ENCODE measurements at places on chromosomes 16 and 17.

DNA sequence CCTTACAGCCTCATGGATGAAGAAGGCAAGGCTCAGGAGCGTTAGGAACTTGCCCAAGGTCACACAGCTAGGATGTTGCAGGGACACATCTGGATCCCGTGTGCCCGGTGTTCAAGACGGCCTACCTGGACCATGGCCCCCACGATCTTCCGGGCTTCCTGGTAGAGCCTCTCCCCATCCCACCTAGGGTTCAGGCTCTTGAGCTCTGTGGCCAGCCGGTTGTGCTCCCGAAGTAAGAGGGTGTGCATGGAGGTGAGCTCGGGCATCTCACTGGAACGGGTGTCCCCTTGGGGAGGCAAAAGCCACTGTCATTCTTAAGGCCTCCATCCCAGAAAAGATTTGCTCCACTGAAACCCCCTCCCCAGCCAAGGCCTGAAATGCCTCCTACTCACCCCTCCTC is 5.3 kb downstream of the MPO start:
- no peak for DNase-seq

DNA sequence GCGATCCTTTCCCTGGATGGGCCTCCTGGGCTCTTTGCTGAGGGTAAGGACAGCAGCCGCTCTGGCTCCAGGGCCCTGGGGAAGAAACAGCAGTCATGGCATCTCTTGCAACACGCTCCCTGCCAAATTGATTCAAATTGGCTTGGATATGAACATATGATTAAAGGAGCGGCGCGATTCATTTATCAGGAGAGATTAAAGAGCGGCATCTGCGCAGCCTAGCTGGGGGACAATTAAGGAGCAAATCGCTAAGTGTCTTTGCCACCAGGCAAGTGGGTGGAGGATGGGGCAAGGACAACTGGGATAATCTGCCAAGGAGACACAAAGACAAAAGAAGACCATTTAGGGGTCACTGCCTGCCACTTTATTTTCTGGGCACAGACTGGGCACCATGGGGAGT is 27.8 kb downstream of the PIPOX start:
- DNase-seq: no peak

DNA sequence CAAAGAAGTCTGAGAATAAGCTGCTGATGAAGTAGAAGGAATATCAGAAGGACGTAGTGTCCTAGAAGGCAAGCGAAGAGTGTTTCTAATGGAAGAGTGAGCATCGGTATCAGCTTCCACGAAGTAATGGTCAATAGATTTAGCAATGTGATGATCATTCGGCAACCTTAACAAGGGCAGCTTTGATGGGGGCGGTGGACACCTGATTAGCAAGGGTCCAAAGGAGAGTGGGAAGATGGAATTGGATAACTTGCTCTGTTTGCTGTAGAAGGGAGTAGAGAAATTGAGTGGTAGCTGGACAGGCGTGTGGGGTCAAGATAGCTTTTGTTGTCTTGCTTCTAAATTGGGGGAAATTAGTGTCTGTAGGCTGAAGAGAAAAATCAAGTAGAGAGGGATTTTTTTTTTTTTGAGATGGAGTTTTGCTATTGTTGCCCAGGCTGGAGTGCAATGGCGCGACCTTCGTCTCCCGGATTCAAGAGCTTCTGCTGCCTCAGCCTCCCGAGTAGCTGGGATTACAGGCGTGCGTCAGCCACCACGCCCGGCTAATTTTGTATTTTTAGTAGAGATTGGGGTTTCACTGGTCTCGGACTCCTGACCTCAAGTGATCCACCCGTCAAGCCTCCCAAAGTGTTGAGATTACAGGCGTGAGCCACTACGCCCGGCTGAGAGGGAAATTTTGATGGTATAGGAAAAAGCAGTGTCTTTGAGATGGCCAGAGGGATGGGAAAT is 13.9 kb upstream of the HES7 start:
- DNase-seq: no peak

- no peak for DNase-seq
Observed at GRCh38 chr16:87329436-87330256, 12.5 kb upstream of the C16orf95 start.

DNA sequence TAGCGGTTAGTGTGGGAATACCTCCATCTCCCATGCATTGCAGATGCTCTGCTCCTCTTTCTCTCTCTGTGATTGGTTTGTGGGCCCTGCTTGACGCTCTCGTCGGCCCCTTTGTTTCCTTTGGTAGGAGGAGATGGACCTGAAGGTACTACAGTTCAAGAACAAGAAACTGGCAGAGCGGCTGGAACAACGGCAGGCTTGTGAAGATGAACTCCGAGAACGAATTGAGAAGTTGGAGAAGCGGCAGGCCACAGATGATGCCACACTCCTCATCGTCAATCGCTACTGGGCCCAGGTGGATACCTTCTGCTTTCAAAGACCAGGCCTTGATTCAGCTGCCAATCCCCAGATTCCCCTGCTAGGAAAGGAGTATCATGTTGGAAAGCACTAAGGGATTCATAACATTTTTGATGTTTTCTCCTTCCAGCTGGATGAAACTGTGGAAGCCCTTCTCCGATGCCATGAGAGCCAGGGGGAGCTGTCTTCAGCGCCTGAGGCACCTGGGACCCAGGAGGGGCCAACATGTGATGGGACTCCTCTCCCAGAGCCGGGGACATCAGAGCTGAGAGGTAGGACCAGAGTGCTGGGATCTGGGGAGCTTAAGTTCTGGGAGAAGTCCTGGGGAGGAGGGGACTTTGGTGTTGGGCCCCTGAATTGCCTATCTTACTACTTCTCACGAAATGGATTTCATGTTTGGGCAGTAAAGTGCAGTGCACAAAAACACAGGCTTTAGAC is 1.0 kb downstream of the RNF40 start:
- DNase-seq: no peak

- DNase-seq: no peak
Observed at GRCh38 chr16:2250652-2251295, 613 bp downstream of the ECI1 start.

DNA sequence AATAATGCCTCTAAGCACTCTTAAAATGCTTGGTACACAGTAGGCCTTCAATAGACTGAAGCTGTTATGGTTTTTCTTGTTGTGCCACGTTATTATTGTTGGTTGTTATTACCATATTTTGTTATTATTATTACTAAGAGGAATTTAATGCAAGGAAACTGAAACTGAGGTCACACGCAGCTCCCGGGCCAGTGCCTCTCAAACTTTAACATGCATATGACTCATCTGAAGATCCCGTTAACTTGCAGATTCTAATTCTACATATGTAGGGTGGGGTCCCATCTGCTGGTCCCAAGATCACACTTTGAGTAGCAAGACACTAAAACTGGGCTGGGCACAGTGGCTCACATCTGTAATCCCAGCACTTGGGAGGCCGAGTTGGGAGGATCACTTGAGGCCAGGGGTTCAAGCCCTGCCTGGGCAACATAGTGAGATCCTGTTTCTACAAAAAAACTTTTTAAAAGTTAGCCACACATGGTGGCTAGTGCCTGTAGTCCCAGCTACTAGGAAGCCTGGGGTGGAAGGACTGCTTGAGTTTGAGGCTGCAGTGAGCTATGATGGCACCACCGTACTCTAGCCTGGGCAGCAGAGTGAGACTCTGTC is 888 bp downstream of the ACSM5 start:
- DNase-seq: no peak

- peak; percentile 77 for DNase-seq
Observed at GRCh38 chr17:57995076-57995956, 7.3 kb upstream of the VEZF1 start.

- no peak for DNase-seq
Observed at GRCh38 chr16:22018559-22018958, 10.6 kb downstream of the MOSMO start.

- DNase-seq: no peak
Observed at GRCh38 chr16:87976665-87977064, 25.4 kb downstream of the BANP start.

- no peak for DNase-seq
Observed at GRCh38 chr16:51816929-51817328, 665.9 kb upstream of the SALL1 start.

- peak; percentile 24 for DNase-seq
Observed at GRCh38 chr17:19019041-19019941, 14.7 kb upstream of the FAM83G start.

GRCh38 chr16:11639925-11640899 is 28.0 kb upstream of the SNN start:
- DNase-seq: peak; percentile 81

DNA sequence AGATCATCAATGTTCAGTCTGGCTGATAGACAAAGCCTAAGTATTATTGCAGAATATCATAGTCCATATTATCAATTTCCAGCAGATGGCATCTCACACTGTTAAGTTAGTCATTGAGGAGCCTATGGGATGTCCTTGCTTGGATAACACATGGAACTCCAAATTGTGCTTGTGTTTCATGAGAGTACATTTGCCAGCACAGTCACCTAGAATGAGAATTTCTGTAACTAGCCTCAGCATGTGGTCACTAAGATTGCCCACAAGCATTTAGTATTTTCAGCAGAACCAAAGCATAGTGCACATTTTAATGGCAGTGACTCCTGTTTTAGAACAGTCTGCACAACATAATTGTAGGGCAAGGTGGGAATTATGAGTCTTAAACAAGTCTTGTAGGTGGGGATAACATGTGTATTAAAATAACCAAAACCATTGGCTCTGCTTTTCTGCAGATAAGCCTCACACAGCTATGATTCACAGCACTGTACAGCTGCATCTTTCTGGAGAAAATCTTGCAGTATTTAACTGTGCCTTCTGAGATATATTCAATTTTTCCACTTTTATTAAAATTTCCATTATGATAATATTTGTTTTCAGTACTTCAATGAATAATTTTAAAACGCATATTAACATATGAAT is 882.8 kb upstream of the SOX9 start:
- DNase-seq: no peak

DNA sequence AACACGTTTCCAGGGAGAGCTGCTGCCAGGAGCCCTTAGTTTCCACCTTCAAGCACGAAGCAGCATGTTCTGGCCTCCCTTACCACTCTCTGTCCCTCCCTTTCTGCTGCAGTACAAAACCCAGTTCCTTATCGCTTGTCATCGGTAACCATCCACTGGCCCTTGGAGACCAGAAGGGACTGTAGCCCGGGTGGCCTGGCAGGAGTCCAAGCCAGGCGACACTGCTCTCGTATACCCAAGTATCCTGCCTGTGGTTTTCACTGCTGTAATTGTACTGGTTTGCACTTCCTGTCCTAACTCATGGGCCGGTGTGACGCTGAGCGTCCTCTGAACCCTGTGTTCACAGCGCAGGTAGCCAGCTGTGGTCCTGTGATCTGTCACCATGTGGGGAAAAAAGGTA is 81.1 kb downstream of the MAF start:
- no peak for DNase-seq

GRCh38 chr17:55572139-55572538 is 60.9 kb upstream of the SMIM36 start:
- no peak for DNase-seq

DNA sequence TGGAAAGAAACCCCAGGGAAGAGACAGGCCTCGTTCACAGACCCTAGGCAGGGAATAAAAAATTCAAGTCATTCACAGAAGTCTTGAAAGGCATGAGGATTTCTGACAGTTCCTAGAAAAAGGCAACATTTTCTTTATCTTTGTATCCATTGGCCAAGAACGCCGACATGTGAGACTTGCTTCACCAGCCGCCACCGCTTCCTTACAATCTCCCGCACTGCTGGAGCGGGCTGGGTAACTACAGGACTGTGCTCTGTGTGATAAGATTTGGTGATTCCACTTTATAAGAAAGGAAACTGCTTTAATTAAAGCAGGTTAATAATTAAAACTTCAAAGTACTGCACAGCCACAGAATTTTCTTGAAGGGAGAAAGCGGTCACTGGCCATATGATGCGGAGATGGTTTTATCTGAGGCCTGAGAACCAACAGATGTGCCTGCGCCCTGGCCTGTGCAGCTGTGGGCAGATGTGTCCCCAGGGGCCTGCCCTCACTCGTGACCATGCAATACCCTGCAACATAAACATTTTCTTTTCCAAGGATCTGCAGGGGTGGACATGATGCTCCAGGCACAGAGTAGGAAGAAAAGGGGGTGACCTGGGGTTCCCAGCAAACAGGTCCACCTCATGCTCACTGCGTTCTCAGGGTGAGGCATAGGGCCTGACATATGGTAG is 13.0 kb upstream of the LGALS3BP start:
- DNase-seq: no peak

DNA sequence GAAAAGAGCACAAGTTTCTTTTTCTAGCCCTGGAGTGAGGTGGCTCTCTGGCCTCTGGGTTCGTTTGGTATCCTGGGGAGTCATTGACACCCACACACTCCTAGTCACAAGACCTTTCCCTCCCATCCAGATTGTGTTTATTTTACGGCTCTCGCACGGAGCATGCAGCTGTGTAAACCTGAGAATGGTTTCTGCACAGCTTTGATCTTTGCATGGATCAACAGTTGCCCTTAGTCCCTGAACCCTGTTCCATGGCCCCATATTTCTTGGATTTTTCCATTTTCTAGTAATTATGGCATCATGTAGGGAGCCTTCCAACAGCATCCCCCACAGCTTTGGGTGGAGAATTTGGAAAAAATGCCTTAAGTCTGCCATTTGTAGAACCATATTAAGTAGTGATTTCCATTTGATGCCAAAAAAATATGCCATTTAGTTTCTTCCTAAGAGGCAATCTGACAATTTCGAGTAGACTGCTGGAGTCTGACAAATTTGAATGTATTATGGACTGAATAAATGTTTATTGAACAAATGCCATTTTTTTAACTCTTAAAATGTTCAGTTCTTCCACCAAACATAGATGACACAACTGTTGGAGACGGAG is 197.7 kb downstream of the WWOX start:
- no peak for DNase-seq

- no peak for DNase-seq
Observed at GRCh38 chr17:37711113-37711512, 33.7 kb downstream of the HNF1B start.

GRCh38 chr16:14186795-14187221 is 115.7 kb downstream of the MRTFB start:
- DNase-seq: no peak

DNA sequence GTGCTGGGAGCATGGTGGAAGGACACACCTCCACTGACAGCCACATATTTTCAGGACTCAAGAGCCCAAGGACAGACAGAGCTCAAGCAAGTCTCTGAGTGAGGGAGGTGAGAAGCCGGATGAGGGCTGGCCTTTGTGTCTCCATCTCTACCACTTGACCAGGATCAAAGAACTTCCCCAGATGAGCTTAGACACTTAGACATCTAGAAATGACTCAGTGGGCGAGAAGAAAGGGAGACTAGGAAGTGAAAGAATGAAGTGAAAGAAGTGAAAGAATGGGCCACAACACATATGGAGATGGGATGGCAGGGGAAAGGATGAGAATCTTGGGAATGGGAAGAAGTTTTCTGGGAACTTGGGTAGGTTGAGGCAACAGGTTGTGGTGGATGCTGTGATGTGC is 274.9 kb upstream of the CCL2 start:
- DNase-seq: no peak

DNA sequence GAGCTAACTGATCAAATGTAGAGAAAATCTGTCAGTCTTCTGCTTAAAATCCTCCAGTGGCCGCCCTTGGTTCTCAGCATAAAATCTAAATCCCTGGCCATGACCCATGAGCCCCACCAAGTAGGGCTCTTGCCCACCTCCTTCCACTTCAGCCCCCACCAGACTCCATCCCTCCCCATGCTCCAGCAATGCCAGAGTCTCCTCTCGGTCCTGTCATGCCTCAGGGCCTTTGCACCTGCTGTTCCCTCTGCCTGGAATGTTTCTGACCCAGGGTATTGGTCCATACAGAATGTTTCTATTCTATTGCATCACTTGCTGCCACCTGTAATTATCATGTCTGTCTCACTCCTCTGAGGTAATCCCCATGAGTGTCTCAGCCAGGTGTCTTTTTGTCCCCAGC is 22.4 kb downstream of the FA2H start:
- no peak for DNase-seq

All from DMS 273 treated with DMSO at 0.1 percent for 48 hours (cell line).